ENCODE measurements at places on chromosomes 1 and 21.

GRCh38 chr1:10648689-10649516 lies 147.5 kb downstream of the CASZ1 start:
- no peak for DNase-seq

DNA sequence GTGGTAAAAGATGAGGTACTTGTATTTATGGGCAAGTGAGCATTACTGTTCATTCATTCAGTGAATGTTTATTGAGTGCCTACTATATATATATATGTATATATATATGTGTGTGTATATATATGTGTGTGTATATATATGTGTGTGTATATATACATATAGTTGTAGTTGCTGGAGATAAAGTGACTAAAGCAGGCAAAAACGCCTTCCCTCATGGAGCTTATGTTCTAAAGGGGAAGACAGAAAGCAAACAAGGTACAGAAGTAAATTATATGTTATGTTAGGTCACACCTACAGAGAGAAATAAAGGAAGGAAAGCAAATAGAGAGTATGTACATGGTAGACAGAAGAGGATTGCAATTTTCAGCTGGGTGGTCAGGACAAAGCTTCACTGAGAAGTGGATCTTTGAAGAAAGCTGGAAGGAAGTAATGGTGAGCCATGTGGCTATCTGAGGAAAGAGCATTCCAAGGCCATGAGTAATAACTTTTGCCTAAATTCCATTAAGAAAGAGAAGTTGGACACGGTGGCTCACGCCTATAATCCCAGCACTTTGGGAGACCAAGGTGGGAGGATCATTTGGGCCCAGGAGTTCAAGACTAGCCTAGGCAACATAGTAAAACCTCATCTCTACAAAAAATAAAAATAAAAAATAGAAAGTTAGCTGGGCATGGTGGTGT lies 33.5 kb upstream of the KLF17 start:
- no peak for DNase-seq

DNA sequence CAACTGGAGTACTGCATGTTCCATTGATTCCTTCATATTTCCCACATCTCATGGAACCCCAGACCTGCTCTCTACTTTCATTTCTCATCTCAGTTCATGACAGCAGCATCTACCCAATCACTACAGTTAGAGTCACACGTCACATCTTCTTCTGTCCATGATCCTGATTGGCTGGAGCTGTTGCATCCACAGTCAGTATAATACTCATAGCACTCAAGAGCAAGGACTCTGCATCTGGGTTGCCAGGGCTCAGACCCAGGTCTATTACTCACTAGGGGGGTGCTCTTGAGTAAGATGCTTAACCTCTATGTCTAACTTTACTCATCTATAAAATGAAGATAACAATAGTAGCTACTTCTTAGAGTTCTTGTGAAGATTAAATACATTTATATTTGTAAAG lies 4.4 kb upstream of the XPR1 start:
- DNase-seq, result no peak

GRCh38 chr1:70142075-70142474 lies 63.3 kb downstream of the LRRC40 start:
- DNase-seq, result no peak

DNA sequence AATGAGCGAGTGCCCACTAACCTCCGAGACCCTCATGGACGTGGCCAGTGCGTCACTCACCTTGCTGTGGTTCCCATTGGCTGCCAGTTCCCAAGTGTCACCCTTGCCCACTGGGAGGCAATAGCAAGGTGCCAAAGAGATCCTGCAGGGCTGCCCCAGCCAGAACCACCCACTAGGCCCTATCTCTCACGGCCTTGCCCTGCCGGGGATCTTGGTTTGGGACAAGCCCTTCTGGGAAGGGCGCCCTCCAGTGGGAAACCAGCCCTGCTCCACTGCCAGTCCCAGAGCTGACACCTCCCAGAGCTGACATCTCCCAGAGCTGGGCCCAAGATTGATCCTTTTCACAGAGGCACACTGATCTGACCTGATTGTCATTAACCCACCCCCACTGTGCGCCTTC lies 2.1 kb upstream of the SELENON start:
- no peak for DNase-seq

DNA sequence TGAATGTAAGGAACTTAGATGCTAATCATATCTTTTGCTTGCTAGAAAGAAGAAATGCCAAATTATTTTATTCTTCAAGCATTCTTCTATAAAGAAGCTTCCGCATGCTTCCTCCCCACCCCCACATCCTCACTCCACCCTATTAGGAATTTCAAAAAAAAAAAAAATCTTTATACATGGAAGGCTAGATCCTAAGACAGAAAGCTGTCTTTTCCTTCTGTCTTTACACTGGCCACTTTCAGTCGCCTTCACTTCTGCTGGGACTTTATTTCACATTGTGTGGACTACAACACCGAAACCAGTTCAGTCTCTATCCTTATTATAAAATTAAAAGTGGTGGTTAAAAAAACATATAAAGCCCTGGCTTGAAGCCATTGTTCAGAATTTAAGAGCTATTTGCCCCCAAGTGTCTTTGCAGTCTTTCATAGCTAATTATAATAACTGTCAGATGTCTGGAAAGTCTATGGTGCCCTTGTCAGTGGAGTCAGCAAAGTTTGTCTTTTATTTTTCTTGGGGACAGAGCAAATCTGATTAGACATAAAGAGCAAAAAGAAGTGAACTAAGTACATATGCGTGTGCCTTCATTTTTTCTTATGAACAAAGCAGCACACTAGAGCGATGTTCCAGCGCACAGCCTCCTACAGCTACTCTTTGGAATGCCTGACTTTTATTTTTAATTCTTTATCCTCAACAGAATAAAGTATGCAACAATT lies 297.7 kb downstream of the PTPRC start:
- no peak for DNase-seq

DNA sequence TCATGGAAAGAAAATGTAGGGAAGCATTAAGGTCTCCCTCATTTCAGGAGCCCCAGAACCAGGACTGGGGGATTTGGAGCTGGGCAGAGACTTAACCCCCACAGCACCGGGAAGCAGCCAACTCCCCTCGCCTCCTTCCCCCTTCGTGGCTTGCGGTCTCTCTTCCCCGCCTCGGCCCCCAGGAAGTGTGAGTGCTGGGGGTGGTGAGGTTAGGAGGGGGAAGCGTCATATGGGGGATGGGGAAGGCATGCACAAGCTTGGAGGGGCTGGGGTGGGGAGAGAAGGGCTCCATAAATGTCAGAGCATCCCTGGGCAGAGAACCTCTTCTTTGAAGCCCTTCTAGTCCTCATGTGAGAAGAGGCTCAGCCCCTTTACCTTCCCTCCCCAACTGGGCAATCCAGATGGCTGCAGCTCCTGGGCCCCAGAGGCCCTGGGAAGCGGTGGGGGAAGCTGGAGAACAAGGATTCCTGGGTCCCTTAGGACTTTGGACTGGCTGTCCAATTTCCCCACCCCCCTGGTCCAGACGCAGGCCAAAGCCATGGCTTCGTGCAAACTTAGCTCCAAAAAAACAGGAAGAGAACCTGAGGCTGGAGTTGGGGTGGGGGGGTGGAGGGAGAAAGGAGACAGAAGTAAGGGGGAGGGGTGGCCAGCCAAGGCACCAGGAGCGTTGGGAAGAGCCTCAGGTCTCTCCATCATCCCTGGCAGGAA lies 7.8 kb downstream of the ZBTB7B start:
- DNase-seq, result no peak

- no peak for DNase-seq
These were observed 68.7 kb downstream of the ALG14 start for GRCh38 chr1:95004013-95004412.

GRCh38 chr21:43894206-43894577 lies 29.2 kb downstream of the AGPAT3 start:
- DNase-seq, result no peak

DNA sequence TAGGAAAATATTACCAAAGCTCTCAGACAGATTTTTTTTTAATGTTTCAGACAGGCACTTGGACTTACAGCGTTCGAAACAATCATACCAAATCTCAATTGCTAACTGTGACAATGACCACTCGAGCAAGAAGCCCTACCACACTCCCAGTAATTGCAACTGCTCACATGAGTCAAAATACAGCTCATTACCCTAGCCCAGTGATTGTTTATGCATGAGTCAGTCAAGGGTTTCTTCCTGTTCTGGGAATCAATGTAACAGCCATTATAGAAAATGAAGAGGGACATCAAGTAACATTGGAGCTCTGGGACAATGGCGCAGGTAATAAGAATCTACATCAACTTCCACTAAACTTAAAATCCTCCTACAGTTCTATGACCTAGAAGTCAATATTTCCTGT lies 56.1 kb upstream of the SH3GLB1 start:
- DNase-seq, result no peak

- no peak for DNase-seq
These were observed 1.6 kb upstream of the OR10T2 start for GRCh38 chr1:158400871-158401270.

DNA sequence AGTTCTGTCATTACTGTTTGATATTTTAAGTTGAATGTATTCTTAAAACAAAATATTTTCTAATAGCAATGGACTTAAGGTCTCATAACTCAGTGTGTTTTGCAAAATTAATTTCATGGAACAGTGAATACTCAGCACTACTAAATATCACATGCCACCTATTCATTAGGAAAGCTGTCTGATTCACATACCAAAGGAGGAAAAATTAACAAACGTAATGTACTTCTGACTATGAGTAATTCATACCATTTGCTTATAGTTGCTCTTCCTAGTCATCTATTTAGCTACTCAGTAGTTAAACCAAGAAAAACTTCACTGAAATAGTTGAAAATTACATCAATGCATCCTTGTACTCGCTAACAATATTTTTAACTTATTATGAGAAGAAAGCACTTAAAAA lies 35.2 kb downstream of the TP53BP2 start:
- no peak for DNase-seq

DNA sequence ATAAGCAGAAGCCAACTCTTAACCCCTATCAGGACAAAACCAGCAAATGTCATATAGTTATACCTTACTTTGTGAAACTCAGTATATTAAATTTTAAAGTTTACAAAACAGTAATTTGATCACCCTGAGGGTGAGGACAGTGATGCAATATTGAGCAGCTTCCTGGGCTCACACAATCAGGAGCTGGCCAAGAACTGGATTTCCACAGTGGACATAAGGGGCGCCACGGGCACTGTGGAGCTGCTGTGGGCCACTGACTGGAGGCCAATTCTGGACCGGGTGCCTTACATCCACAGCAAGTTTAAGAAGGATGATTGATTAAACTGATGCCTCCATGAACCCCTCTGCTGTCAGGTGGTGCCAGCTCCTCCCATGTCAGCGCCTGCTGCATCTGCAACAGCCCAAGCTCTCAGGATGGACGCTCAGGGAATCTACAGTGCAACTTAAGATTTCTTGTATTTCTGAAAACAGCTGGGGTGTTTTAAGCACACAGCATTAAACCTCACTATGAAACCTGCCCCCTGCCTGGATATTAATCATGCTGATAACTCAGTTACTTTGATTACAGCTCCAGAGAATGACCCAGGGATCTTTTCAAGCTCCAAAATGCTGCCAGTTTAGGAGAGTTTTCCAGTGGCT lies 55.9 kb downstream of the TOR3A start:
- no peak for DNase-seq

DNA sequence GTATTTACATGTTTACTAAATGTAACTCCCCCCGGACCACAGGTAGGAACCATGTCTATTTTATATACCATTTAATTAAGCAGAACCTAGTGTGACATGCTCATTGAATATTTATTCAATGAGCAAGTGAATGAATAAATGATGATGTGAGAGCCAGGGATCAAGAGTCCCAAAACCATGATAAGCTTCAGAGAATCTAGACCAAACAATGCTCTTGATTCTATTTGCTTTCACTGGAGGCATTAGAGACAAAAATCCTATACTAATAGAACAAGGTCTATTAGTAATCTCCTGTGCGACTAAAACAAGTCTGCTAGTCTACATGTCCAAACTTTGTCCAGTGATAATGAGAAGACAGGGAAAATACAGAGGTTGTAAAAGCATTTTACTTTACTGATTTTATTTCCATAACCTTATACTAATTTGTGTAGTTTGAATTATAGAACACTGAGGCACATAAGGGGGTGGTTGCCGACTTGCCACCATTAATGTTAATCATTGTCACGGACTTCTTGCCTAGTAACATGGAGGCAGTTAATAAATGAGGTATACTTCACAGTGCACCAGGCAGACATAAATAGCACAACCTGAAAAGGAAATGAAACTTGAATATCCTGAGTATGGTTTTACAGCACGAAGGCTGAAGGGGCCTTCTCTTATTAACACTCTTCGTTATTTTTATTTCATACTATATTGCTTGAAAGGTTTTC lies 69.8 kb downstream of the TBX15 start:
- DNase-seq, result no peak

DNA sequence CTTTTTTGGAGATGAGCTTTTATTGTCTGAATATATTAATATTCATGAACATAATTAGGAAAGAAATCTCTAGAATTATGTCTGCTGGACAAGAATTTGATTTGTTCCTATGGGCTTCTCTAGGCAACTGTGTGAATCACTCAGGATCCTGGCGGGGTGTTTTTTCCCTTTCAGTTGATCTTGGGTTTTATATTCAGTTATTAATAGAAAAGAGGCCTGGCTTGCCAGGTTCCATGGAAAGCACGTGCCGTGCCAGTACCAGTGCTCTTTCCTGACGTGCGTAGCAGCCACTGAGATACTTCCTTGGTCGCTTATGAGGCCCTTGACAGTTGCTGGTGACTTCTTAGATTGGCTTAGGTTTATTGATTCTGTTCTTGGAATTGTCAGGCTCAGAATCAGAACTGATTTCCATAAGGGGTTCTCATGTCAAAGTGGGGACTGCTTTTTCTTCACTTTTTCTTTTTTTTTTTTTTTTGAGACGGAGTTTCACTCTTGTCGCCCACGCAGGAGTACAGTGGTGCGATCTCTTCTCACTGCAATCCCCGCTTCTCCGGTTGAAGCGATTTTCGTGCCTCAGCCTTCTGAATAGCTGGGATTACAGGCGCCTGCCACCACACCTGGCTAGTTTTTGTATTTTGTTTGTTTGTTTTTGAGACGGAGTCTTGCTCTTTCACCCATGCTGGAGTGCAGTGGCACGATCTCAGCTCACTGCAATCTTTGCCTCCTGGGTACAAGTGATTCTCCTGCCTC lies 48.7 kb upstream of the KIF1B start:
- no peak for DNase-seq

DNA sequence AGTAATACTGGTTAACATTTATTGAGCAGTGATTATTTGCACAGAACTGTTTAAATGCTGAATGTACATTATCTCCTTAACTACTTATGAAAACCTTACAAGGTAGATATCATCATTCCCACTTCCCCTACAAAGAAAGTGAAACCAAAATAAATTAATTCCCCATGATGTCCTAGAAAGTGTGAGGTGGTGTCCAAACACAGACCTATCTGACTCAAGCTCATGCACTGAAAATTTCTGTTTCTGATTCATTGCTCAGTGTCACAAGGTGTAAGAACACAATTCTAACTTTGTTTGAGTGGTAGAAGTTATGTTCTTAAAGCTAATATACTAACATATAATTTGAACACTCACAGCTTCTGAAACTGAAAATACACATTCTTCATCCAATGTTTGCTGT lies 178.7 kb downstream of the MRPL39 start:
- DNase-seq, result no peak

- no peak for DNase-seq
These were observed 351.3 kb downstream of the RRAGC start for GRCh38 chr1:38508232-38508631.

All from stimulated activated CD8-positive, alpha-beta memory T cell treated with anti-CD3 and anti-CD28 coated beads, Interleukin-12 subunit alpha, Interleukin-12 subunit beta, amount 100 ng/mL, for 1 hour (primary cell).